Activated CD8-positive, alpha-beta memory T cell treated with anti-CD3 and anti-CD28 coated beads, Interleukin-2, amount 10 ng/mL, durations not matched to agents 7 days and 5 days (primary cell): ENCODE measurements at places on chromosomes 7 and 10. TPM values are rescaled to one million over a fixed set of nuclear protein-coding genes. Genes with fewer than 3 reads are reported as not detected.
A peak's percentile ranks its signal among the peaks of the same experiment; 100 is the strongest.

The AKR1B15 gene
- total RNA-seq, result not detected

- peak; percentile 78 for DNase-seq
Observed at GRCh38 chr7:128933180-128933891, 4.4 kb upstream of the IRF5 start.

- DNase-seq, result no peak
Observed at GRCh38 chr10:86439544-86439943, 72.9 kb upstream of the GRID1 start.

DNA sequence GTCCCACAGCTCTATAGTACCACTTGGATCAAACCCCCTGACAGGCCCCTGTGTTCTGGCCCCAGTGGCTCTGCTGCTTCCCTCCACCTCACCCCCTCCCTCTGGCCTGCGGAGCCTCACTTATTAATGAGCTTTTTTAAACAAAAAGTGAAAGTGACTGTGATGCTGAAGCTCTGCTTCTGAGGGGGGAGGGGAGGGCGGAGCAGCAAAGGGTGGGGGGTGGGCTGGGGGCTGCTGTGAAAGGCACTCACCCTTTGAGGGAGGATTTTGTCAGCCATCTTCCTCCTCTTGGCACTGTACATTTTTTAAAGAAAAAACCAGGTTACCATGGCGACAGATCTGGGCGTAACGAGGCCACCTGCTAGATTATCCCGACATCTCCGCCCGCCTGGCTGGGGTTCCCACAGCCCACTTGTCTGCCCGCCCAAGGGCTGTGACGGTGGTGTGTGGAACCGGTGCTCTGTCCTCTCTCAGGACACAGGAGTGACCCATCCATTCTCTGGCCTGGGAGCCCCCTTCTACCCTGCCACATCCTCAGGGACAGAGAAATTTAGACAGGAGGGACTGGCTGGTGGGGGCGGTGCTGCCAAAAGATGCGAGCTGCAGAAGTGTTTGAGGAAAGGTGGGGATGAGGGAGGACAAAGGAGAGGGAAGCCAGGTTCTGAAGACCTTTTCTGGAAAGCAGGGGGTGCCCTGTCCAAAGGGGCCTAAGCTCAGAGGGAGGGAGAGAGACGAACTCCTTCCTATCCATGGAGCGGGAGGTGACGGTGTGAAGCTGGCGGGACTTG, 4.9 kb downstream of the SMARCD3 start:
- no peak for DNase-seq

- DNase-seq, result no peak
Observed at GRCh38 chr7:149806726-149807125, 31.4 kb upstream of the ZNF862 start.

- DNase-seq, result no peak
Observed at GRCh38 chr10:44660271-44660670, 250.9 kb upstream of the TMEM72 start.

The REEP3 gene
- total RNA-seq, result 23.4 TPM

DNA sequence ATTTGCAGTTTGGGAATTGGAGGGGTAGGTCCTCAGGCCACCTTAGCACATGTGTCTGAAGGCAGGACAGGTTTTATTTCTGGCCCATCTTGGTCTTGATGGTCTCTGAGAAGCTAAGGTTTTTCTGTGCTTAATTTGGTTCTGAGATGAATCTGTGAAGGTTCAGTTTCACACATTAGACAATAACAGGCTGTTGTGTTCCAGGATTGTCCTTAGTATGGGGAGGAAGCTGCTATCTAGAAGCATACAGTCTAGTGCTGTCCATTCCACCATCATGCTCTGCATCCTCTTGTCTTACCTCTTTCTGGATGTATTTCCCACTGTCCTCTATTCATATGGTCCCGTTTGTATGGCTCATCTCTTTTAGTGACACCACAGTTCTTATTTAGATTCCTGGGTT, 7.1 kb downstream of the UBE2D1 start:
- DNase-seq, result no peak

The TMEM176A gene
- total RNA-seq, result not detected

The ABCB1 gene
- total RNA-seq, result 15.1 TPM

DNA sequence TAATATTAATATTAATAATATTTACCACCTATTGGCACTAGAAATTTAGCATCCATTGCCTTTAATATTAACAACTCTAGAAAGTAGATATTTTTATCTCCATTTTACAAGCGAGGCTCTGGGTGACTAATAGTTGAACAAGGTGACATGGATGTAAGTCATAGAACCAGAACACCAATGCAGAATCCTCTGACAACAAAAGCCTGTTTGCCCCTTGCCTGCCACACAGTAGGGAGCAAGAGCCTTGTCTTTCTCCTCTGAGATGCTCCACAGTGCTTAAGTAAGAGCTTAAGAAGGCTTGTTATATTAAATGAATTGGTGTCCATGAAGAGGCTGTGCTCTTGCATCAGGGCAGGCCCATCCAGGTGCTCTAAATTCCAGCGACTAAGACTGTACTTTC, 51.2 kb upstream of the LBX1 start:
- no peak for DNase-seq

The VSTM4 gene
- total RNA-seq, result 0.16 TPM

DNA sequence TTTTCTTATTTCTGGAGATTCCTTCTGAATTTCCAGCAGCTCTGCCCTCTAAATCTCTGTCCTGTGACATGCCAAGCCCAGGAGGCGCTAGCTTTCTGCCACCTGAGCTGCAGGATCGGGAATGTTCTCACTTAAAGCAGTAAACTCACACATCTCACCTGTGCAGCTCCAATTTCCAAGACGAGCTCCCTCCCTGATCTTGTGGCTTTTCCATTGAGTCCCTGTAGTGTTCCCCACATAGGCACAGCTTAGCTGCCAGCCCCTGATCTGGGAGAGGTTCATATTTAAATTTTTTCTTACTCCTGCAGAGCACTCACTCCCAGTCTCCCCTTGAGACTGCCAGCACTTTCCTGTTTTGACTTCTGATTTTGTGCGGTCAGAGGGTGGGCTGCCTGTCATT, 479.3 kb downstream of the GLRX3 start:
- DNase-seq, result no peak

DNA sequence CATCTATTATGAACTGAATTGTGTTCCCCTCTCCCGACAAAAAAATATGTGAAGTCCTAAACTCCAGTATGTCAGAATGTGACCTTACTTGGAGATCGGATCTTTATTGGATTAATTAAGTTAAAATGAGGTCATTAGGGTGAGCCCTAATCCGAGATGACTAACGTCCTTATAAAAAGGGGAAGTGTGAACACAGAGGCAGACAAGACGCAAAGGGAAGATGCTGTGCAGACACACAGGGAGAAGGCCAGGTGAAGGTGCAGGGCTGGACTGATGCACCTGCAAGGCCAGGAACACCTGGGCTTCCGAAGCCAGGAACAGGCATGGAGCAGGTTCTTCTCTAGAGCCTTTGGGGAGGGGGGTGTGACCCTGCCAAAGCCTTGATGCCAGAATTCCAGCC, 187.8 kb downstream of the PARD3 start:
- DNase-seq, result no peak

The ZNF25 gene
- 6.3 TPM for total RNA-seq

DNA sequence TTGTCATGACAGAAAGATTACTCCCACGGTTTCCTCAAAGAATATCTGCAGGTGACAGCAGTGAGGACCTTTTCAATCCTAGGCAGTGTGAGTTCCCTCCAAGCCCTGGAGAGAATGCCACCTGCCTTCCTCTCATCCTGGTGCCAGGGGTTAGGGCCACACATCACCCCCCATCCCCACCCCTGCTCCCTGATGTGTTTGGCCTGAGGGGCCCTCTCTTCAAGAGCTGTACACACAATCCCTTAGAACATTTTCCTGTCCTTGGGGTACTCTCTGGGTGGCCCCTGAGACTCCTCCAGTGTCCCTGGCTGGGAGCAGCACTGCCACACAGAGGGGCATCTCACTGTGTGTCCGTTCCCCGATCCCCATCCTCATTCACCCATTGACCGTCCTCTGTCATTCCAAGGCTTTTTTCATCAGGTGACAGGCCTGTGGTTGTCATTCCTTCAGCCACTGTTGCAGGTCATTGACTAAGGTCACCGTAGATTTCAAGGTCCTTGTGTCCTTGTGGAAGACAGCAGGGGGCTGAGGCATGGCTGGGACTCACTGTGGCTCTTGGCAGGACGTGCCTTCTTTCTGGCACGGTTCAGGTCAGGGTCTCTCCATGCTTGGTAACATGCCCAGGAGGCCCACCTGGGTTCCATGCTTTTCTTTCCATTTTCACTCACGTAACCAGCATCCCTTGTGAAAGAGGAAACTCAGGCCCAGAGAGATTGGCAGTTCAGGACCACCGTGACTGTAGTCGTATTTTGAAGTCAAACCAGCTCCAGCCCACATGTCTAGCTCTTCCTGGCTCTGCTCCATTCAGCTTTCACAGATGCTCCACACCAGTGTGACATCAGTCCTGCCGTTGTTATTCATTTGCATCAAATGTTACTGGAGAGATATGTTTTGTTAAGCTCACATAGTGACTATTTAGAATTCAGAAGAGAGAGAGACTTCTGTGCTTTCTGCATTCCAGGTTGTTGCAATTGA, 26.8 kb upstream of the BTBD16 start:
- DNase-seq, result no peak

GRCh38 chr10:69151984-69152383, 28.0 kb downstream of the VPS26A start:
- no peak for DNase-seq

The CCNJ gene
- 4.8 TPM for total RNA-seq

DNA sequence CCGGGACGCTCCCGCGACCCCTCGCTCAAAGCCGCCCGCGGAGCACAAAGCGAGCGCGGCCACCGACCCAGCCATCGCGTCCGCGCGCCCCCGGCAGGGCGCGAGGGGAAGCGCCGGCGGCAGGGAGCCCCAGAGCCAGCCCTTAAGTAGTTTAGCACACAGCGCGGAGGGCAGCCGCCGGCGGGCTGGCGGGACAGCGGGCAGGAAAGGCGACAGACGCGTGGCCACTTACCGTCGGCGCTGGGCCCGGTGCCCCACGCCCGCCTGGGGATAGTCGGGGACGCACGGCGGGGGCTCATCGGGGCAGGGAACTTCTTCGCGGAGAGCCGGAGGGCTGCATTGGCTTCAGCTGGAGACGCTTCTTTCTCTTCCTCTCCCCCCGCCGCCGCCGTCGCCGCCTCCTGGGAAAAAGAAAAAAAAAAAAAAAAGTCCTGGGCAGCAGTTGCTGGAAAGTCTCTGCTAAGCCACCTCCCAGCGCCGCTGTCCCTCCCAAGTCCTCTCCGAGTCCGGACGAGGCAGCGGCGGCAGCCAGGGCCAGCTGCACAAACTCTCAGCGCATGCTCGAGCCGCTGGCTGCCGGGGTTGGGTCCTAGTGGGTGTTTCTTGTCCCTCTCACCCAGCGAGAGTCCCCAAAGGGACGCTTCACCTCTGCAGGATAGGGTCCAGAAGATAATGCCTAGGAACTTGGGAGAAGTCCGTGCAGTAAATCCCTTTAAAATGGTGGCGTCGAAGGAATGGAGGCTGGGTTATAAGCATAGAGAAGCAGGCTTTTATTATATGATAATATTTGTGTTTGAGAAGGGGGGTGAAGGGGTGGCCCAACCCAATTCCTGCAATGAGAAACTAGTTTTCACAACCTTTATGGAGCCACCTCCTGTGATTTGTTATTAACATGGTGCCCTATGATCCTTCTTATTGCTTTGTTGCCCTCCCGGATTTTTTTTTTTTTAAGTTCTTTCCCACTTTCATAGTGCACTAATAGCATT, at the start of gene TSPAN12:
Gene TSPAN12 (minus strand): TSS at position 557 of the 986 bp plus-strand sequence. CDS start 1,381 bp downstream, outside the sequence.
- peak; percentile 56 for DNase-seq

The PCDH15 gene
- total RNA-seq, result not detected

The NUTM2B gene
- 1.3 TPM for total RNA-seq

The NDUFB2 gene
- total RNA-seq, result 165 TPM

The ITGB8 gene
- 0.07 TPM for total RNA-seq

DNA sequence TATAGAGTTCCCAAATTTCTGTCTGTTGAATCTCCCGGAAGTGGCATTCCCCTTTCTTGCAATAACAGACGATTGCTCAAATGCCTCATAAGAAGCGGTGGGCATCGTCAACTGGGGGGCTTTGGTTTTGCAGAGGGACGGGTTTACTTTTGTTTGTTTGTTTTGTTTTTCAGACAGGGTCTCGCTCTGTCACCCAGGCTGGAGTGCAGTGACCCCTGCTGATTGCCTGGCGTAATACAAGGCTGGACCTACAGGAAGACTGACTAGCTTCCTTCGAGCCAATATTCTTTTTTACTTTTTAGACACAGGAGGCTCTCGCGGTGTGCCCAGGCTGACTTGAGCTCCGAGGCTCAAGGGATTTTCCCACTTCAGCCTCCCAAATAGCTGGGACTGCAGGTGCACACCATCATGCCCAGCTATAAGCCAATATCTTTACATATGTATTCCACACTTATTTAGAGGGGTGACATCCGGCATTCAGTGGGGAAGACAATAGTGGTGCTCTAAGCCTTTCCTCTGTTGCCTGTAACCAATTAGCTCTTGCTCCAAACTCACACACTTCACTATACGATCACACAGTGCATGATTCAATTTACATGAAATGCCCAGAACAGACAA, 58.1 kb downstream of the FHIP2A start:
- DNase-seq, result peak; percentile 76

GRCh38 chr10:19970717-19971116, 154.5 kb downstream of the PLXDC2 start:
- DNase-seq, result no peak

DNA sequence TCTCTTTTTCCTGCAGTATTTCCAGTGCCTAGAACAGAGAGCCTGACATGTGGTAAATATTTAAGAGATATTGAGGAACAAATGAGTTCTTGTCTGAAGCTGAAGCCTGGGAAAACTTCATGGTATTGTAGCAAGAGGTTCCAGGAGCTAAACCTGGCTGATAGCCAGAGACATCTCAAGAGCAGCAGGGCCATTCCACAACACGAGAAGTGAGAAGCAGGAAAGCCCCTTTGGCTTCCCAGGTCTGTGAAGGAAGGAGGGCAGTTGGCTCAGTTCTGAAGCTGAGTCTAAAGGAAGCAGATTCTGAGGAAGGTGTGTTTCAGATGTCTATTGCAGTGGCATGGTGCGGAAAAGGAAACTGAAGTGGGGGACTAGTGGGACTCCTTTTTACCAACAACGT, 63.8 kb upstream of the FAM204A start:
- no peak for DNase-seq

DNA sequence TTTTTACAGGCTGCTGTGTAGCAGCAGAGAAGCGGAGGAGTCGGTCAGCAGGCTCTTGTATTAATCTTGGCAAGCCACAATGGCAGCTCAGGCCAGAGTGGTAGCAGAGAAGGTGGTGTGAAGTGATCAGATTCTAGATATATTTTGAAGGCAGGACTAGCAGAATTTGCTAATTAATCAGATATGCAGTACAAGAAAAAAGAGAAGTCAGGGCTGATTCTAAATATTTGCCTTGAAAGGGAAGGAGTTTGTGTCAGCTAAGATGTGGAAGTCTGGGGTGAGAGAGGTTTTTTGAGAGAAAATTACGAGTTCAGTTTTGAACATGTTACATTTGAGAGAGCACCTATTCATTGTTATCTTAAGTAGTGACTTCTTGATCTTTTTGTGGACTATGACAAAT, 176.3 kb downstream of the WNT2 start:
- DNase-seq, result no peak

The LIPK gene
- total RNA-seq, result not detected

DNA sequence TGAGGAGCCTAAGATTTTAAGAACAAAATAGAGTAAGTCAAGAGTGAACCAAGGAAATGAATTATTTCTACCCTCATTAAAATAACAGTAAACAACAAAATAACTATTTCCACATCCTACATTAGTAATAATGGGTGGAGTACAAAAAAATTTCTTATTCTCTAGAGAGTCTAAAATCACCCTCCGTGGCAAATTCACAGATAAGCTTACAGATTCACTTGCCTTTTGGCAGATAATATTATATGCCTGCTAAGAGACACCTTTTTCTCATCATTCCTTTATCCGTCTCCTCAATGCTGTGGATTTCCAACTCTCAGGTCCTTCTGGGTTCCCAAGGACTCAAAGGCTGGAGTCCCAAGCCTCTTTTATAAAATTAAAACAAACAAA, 2.2 kb upstream of the EPC1 start:
- no peak for DNase-seq

The FERD3L gene
- not detected for total RNA-seq

The LRRC17 gene
- not detected for total RNA-seq
